ENCODE measurements at places on chromosomes 6 and 20.

DNA sequence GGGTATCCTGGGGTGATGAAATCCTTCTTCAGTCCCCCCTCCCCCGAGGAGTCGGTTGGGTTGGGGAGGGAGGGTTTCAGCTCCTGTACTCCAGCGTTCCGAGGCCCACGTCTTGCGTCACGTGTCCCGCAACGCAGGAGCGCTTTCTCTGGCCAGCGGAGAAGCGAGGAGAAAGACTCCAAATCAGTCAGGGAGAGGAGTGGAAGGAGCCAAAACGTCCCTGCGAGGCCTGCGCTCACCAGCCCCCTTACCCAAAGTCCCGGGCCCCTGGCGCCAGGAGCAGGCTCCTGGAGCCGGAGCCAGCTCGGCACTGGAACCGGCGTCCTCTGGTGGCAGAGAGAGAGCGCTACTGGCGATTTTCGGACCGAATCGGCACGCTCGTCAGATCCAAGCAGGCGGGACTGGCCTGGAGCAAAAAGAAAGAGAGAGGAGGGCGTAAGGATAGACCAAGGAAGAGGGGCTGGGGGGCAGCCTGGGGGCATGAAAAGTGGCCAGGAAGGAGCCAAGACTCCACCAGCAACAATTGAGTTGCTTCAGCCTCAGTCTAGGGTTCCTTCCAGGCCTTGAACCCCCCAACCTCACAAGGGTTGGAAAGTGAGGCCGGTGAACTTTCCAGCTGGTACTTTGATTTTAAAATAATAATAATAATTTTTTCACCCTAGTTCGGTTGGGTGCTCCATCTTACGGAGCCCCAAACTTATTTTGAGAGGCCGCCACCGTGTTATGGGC is at the start of gene GNAS:
Gene GNAS, plus strand, starts transcription at position 174 of the 729 bp plus-strand sequence.
- DNase-seq, result peak; percentile 59

DNA sequence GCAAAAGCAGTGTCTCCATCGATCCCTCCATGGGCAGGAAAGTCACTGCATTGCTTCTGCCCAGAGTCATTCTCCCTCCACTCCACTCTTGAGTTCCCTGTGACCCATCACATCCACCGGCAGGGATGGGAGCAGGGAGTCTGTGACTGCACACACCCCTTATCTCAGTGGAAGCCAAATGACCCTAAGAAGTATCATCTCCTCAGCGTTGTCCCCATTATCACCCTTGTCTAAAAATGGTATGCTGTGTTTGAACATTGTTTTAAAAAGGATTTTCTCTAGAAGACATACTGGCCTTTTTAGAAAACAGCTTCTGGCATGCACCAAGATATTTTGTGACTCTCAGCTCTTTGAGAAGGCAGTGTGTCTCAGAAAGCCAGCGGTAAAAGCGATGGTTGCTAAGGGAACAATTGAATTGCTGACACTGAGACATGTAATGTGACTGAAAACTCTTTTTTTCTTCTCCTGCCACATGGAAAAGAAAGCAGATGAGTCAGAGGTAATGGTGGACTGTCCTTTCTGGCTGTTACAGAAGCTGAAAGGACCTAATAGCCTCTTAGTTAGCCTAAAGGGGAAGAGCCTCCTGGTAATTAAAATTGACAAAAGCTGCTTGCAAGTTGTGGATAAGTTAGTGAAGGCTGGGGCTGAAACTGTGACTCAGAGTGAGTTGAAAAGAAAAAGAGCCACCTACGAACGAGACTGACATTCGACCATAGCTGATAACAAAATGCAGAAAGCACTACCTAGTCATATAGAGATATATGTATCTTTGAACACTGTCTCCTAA is 120.5 kb downstream of the MAP3K7 start:
- peak; percentile 42 for DNase-seq

DNA sequence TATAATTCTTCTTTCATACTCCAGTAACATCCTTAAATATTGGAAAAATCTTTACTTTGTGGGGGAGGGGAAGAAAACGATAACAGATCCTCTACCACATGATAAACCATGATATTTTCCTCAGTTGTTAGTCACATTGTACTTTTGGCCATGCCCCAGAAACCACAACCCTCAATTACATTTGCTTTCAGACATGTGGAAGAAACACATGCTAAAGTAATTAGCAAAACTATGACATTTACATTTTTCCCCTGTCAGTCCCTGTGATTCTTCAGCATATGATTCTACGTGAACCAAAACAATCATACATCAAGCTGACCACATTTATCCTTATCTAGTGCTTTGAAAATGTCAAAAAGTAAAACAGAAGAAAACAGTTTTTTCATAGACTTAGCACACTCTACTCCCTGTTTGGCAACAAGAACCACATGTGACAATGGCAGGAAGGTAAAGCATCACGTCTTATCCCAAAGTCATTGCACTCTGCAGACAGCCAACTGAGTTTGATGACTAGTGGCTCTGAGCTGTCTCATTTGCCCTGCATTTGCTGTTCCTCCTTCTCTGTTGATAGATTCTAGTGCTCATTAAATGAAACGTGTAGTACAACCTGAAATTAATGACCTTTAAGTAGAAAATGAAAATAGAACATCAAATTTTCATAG is 505.8 kb upstream of the MARCKS start:
- no peak for DNase-seq

GRCh38 chr6:32637219-32637880 is at the start of gene HLA-DQA1:
HLA-DQA1 (plus strand) TSS chr6:32637406; CDS start chr6:32637459, 53 bp downstream.
- DNase-seq, result no peak

DNA sequence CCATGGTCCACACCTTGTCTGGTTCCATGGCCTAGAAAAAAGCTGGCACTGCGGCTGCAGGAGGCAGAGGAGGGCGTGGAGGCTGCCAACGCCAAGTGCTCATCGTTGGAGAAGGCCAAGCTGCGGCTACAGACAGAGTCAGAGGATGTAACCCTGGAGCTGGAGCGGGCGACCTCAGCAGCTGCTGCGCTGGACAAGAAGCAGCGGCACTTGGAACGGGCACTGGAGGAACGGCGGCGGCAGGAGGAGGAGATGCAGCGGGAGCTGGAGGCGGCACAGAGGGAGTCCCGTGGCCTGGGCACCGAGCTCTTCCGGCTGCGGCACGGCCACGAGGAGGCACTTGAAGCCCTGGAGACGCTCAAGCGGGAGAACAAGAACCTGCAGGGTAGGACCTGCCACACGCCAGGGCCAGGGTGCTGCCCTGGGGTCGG is 43.4 kb downstream of the MYH7B start:
- no peak for DNase-seq

DNA sequence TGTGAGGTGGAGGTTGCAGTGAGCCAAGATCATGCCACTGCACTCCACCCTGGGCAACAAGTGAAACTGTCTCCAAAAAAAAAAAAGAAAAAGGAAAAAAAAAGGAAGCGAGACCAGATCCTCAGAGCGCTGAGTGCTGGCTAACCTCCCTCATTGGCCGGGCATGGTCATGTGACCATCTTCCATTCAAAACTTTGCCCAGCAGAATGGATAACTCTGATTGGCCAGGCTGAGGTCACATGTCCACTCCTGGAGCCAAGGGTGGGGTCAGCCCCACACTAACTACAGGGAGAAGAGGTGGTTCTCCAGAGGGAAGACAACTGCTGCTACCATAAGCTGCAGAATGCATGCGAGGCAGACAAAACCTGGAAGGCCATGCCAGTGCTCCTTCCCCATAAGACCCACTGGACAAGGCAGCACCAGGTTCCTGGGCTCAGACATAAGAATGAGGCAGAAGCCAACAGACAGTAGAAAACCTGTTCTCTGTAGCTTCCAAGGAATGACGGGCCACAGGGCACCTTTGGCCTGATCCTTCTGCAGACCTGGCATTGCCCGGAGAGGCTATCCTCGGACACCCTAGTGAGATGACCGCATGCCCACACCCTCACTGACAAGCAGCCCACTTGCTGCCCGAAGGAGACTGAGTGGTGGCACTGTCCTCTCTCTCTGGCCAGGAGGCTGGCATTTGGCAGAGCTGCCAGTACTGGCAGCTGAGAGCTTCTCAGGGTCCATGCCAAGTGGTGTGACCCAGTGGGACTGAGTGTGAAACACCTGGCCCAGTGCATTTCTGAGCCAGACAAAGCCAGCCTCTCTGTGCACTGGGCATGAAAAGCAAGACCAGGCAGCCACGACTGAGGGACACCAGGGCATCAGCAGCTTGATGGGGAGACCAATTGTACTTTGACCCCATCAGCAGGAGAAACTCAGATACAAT is 311.9 kb upstream of the SULF2 start:
- DNase-seq, result no peak

- DNase-seq, result no peak
Measured at GRCh38 chr6:72626126-72626525, 4.3 kb downstream of the KCNQ5 start.

DNA sequence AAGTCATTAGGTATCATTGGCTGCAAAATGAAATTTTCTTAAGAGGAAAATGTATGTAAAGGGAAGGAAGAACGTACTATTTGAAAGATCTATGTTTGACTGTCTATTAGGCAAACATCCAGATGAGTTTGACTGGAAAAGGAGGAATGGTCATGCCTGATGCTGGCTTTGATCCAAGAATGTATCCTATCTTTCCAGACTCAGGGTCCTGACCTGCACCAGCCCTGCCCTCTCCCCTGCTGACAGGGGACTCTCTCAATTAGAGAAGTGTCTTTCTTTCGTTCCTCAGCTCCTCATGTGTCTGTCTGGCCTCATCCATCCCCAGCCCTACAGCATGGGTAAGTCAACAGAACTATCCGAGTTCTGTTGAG is 21.9 kb upstream of the SH3BGRL2 start:
- DNase-seq, result no peak

GRCh38 chr6:27795697-27796494 is 116.3 kb downstream of the OR2B2 start:
- DNase-seq, result peak; percentile 28

GRCh38 chr6:149925253-149925973 is 2.5 kb upstream of the RAET1G start:
- DNase-seq, result no peak

DNA sequence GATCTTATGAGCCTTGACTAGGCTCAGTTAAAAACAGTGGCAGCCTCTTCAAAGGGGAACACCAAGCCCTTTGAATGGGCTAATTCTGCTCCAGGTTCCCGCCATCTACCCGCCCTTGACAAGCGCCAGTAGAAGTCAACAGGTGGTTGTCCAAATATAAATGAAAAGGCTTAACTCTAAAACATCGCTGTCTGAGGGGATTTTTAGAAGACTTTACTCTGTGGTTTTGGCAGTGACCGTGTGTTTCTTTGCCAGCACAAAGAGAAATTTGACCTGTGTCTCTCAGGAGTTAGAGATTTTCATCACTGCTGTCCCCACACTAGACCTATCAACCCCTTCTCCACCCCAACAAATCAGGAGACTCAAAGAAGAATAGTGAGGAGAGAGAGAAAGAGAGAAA is 19.8 kb upstream of the SIM1 start:
- DNase-seq, result no peak

DNA sequence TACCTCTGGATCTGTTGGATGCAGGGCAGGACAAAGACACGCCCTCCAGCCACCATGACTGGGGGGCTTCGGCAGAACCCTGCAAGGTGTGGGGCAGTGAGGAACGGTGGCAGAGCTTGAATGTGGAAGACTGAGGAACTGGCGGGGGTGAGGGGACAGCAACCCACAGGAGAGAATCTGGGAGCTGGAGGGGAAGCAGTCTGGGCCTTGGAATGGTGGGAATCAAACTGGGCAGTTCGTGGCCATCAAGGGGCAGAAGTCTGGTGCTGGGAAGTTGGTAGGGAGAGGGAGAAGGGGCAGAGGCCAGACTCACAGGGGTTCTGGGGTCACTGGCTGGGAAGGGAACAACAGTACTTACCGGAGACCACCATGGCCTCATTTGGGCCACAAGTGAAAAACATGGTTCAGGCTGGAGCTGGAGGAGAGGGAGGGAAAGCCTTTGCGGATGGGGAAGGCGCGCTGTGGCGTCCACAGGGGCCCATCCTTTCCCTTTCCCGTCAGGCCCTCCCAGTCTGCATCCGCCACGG is 635 bp downstream of the FLOT1 start:
- no peak for DNase-seq

GRCh38 chr20:6034134-6034969 is 19.5 kb downstream of the LRRN4 start:
- DNase-seq, result no peak

GRCh38 chr20:52303281-52303950 is 111.8 kb upstream of the ZFP64 start:
- DNase-seq, result peak; percentile 30

- no peak for DNase-seq
Measured at GRCh38 chr20:23568320-23568970, at the start of gene CST9L. CST9L (minus strand) TSS chr20:23568484; CDS start chr20:23568450, 34 bp downstream.

- no peak for DNase-seq
Measured at GRCh38 chr20:419556-420165, 11.6 kb downstream of the RBCK1 start.

GRCh38 chr20:34129518-34130162 is 17.6 kb upstream of the EIF2S2 start:
- DNase-seq, result peak; percentile 40

GRCh38 chr6:116556814-116557415 is 3.4 kb downstream of the CALHM4 start:
- no peak for DNase-seq

- DNase-seq, result no peak
Measured at GRCh38 chr6:136720045-136720770, 72.1 kb downstream of the MAP3K5 start.

DNA sequence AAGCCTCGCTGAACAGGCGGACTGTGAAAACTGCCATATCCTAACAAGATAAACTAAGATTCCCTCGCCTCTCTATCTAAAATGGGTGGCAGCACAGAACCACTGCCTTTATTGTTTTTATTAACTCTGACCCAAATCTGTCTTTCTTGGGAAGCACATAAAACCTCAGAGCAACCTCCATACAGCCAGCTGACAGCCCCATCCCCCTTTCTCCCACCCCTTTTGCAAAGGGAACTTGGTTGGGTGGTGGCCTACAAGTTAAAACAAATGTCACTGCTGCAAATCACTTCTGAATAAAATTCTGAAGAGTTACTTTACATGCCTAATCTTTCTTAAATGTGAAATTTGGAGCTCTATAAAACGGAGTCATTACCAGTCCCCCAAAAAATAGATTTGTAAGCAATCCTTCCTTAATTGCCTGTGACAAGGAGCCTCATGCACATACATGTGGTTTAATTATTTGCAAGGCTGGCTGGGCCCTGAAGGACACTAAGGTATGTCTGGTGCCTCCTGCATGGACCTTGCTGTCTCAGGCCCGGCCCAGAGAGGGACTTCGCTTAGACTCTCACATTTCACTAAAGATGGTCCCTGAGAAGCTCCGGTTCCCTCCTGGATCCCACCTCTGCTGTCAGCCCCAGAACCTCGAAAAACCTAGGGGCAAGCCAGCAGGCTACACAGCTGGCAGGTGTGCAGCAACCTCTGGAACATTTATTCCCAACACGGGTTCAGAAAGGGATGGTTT is 21.7 kb downstream of the PXDC1 start:
- no peak for DNase-seq

- no peak for DNase-seq
Measured at GRCh38 chr20:50146214-50146613, 7.3 kb downstream of the PEDS1 start.

- no peak for DNase-seq
Measured at GRCh38 chr20:46056970-46057855, 28.2 kb downstream of the SLC12A5 start.

DNA sequence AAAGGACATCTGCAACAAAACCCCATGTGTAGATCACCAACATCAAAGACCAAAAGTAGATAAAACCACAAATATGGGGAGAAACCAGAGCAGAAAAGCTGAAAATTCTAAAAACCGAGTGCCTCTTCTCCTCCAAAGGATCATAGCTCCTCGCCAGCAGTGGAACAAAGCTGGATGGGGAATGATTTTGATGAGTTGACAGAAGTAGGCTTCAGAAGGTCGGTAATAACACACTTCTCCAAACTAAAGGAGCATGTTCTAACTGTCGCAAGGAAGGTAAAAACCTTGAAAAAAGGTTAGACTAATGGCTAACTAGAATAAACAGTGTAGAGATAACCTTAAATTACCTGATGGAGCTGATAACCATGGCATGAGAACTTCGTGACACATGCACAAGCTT is 109.9 kb upstream of the SYNCRIP start:
- no peak for DNase-seq
